ENCODE measurements at places on chromosomes 1 and 21. TPM values are rescaled to one million over a fixed set of nuclear protein-coding genes. Genes with fewer than 3 reads are reported as not detected.

DNA sequence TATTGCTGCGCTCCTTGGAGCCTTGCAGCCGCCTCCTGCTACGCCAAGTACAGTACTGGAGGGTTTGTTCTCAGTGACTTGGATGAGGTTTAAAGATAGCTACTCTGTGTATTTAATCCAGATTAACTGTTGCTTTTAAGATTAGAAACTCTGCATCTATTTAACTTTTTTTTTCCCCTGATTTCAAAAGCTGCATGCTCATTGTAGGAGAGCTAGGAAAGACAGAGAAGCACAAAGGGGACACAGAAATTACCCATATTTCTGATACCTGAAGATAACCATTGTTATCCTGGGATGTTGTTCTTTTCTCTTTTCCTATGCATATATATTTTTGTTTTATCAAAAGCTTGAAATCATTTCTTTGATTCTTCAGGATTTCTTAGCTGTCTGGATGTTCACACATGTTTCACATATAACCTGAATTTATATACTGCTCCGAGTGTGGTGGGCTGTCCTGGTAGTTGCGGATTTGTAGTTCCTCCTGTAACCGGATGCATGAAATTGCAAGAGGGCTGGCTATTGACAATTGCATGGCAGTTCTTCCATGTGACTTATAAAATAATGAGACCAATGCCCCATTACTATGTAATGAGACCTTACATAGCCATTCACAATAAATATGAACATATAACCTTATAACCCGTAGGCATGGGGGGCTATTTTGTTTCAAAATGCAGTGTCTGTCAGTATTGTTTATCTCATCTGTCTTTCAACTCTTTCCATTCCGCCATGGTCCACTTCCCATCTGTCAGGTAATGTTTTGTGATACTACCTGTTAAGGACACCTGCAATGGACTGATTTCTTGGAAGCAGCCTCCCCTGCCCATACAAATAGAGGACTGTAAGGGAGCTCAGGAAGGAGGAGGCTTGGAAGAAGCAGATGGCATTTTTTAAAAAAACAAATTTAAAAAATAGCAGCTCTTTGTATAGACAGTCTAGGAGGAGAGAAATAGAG is 1.4 kb downstream of the RAVER2 start:
- DNase-seq = peak; percentile 16

DNA sequence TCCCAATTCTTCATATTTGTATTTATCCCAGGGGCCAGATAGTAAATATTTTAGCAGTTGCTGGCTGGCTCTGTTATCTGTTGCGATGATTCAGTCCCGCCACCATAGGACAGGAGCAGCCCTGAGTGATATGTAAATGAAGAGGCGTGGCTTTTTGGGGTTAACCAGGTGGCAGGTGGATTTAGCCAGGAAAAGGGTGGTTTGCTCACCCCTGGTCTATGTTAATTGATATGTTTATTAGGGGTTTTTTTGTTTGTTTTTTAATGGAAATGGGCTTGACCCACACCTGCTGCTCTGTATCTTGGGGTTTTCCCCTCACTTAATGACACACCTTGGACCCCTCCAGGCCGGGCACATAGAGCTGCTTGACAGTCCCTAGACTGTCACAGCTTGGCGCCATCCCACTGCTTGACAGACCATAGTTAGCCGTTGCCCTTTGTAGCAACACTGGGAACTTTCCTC is 62.8 kb downstream of the PIK3CD start:
- no peak for DNase-seq

GRCh38 chr1:245864872-245865271 is 642.2 kb downstream of the SMYD3 start:
- no peak for DNase-seq

YTHDF2 gene
- 104 TPM for polyA plus RNA-seq

DNA sequence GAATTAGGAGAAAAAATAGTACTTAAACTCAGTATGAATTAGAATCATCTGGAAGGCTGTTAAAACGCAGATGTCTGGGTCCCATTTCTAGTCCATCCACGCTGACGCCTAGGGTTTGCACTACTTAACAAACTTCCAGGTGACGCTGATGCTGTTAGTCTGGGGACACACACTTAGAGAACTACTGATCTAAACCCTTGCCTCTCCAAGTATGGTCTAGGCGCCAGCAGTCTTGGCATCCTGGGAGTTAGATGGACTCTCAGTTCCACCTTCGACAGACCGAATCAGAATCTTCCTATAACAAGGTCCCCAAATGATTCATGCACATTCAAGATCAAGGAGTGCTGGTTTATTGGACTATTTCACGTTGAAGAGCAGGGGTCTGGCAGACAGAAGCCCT is 11.5 kb downstream of the DIO1 start:
- no peak for DNase-seq

- no peak for DNase-seq
Observed at GRCh38 chr1:207321790-207322645, 540 bp downstream of the CD55 start.

- no peak for DNase-seq
Observed at GRCh38 chr1:153506386-153506785, 29.4 kb downstream of the S100A6 start.

GRCh38 chr21:33817138-33817537 is 98.5 kb downstream of the ATP5PO start:
- DNase-seq = no peak

DNA sequence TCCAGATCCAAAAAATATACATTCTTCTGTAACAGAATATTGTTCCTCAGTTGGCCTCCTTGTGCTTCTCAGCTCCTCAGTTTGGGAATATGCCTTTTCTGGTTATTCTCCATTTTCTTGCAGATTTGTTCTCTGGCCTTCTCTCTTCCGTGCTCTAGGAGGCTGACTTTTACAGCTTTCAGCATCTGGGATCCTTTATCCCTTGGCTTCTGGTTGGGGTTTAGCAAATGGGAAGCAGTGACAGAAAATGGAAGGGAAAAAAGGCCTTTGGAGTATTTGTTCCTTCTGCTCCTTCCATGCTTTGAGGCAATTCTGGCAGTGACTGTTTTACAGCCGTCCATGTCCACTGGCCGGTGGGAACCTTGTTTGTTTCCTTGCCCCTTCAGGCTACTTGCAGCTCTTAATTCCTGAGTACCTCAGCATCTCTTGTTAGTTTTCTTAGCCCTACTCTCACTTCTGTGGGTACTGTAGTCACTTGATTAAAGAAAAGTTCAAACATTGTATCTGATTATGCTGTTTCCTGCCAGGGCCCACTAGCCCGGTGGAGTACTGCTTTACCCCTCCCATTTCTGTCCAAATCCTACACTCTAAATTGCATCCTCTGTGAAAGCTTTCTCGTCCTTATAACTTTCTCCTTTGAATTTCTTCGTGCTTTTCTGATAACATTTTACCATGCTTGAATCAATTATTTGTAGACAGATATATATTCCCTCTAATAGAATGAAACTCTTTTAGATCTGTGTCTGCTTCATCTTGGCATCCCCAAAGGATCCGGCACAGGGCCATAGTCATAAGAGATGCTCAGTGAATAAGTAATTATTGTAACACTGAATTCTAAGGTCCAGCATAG is 118.2 kb downstream of the OSBPL9 start:
- no peak for DNase-seq

NR0B2 gene
- 1.2 TPM for polyA plus RNA-seq

DNA sequence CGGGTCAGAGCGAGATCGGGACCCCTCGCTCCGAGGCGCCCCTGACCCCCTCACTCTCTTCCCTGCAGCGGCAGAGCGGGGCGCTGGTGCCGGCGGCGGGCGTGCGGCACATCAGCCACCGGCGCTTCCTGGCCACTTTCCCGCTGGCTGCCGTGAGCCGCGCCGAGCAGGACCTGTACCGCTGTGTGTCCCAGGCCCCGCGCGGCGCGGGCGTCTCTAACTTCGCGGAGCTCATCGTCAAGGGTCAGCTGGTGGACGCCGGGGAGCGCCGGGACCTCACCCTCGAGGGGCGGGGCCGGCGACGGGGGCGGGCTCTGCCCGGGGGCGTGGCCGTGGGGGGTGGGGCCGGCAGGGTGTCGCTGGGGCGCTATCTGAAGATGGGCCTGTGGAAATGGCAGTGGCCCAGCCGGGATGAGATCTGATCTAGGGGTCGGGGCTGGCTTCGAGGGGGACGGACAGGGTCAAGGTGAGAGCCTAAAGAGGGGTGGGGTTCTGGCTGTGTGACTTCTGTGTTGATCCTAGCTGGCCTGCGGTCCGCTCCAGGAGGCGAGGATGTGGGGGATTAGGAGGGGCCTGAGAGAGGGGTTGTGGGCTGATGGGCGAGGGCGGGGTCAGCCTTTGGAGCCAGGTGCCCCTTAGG is 23.6 kb downstream of the PTPRU start:
- no peak for DNase-seq

HSD3B2 gene
- polyA plus RNA-seq = 1.2 TPM

KCNT2 gene
- polyA plus RNA-seq = 10.5 TPM

ABCG1 gene
- 11.3 TPM for polyA plus RNA-seq

GRCh38 chr21:17526776-17527175 is 13.9 kb downstream of the CXADR start:
- no peak for DNase-seq

PTPN22 gene
- polyA plus RNA-seq = 0.43 TPM

FAM110D gene
- 1.2 TPM for polyA plus RNA-seq

DNA sequence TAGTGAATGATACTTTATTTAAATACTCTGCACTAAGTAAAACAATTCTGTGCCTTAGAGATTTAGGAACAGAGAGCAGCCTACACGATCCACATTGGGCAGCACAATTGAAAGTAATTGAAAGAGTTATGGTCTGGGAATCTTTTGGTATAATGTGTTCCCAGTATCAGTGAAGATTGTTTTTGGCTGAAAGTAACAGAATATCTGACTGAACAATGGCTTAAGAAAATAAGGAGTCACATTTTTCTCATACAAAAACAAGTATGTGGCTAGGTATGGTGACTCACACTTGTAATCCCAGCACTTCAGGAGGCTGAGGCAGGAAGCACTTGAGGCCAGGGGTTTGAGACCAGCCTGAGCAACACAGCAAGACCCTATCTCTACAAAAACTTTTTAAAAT is 306.2 kb downstream of the NFIA start:
- no peak for DNase-seq

DNA sequence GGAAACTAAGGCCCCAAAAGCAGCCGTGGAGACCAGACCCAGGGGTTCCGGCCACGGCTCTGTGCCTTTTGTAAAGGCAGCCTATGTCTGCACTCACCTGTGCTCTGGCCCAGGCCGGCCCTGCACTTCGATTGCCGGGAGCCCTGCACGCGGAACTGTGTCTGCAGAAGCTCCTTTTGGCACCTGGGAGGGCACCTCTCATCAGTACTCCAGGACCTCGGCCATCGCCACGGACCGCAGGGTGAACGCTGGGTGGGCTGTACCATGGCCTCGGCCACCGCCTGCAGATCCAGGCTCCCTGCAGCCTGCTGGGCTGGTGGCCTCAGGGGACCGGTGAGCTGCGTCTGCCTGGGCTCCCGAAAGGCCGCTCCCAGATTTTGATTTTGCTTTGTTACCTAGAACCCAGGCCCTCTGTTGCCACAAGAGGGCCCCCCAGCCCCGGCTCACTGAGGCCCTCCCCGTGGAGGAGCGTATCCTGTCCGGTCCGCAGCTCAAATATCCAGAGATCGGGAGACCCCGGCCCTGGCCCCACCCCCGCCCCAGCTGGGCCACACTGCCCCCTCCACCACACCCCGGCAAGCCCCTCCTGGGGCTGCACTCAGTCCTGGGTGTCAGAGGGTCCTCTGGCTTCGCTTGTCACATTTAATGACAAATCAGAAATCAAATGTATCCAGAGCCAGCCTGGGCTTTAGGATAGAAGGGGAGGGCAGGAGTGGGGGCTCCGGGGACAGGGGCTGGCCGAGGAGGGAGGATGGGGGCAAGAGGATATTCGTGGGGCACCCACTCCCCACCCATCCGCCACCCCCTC is 60.2 kb upstream of the PDE9A start:
- DNase-seq = peak; percentile 60

- no peak for DNase-seq
Observed at GRCh38 chr1:234578087-234578486, 31.9 kb downstream of the IRF2BP2 start.

- DNase-seq = no peak
Observed at GRCh38 chr1:39394598-39394997, 96.8 kb upstream of the BMP8A start.

- DNase-seq = no peak
Observed at GRCh38 chr1:41868241-41868998, 50.3 kb downstream of the HIVEP3 start.

- no peak for DNase-seq
Observed at GRCh38 chr1:71668065-71668464, 587.2 kb upstream of the ZRANB2 start.

DNA sequence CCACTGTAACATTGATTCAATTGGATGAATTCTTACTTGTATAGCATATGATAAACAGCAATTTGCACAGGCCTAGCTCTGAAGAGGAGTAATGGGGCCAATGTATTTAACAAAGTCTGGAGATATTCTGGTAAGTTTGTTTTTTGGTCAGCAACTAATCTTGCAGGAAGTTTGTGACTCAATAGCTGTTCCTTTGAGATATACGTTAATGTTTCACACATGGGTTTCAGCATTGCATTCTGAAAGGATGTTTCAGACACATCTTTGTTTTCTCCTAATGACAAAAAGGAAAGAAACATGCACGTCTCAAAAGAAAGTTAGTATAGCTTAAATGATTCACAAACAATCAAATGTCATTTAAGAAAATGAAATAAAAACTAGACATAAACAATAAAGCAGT is 49.0 kb downstream of the LTN1 start:
- DNase-seq = no peak

FCRL1 gene
- 0.10 TPM for polyA plus RNA-seq

C1orf94 gene
- not detected for polyA plus RNA-seq

DNA sequence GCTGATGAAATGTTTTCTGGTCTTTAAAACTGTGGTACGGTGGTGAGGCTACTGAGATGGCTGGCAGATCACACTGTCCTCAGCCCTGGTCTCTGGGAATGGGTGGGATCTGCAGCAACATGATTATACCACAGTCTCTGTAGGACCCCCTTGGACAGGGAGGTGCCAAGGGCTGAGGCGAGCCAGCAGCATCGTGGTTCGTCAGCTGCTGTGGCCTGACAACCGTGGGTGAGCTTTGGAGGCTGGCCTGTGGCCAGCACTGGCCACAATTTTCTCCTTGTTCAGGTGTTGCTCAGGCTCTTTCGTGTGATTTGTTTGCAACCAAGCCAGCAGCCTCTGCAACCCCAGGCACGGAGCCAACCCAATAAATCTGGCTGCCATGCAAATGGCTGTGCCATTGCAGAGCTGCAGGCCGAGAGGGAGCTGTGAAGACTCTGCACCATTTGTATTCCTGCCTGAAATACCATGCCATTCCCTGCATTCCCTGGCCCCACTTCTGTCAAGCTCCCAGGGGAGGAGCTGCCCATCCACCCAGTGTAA is 70.9 kb downstream of the PCP4 start:
- no peak for DNase-seq

GRCh38 chr1:178160736-178161475 is 67.0 kb downstream of the RASAL2 start:
- DNase-seq = no peak
